ENCODE measurements at places on chromosomes 7 and 10.
A peak's percentile ranks its signal among the peaks of the same experiment; 100 is the strongest.

DNA sequence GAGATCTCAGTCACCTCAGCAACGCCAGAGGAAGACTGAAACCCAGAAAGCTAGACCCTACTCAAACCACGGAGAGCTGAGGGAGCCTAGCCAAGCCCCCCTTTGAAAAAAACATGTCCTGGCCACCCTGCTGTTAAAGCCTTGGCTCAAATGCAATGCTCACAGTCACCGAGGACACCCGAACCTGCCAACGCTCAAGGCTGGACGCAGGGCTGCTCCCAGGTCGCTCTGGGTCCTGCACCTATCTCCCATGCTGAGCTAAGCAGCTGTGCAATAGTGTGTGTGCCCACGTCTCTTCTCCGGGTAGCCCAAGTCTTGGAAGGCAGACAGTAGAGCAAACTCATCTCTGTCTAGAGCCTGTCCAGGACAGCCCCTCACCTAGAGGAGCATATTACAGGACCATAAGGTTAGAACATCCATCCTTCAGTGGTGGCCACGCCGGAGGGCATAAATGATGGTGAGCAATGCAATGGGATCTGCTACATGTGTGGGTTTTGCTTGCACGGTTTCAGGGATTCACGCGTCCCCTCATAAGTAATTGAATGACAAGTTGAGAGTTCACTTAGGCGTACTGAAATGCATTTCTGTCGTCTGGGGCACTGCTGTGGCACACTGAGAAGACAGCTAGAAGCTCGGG is 94.2 kb upstream of the DDC start:
- DNase-seq = no peak

DNA sequence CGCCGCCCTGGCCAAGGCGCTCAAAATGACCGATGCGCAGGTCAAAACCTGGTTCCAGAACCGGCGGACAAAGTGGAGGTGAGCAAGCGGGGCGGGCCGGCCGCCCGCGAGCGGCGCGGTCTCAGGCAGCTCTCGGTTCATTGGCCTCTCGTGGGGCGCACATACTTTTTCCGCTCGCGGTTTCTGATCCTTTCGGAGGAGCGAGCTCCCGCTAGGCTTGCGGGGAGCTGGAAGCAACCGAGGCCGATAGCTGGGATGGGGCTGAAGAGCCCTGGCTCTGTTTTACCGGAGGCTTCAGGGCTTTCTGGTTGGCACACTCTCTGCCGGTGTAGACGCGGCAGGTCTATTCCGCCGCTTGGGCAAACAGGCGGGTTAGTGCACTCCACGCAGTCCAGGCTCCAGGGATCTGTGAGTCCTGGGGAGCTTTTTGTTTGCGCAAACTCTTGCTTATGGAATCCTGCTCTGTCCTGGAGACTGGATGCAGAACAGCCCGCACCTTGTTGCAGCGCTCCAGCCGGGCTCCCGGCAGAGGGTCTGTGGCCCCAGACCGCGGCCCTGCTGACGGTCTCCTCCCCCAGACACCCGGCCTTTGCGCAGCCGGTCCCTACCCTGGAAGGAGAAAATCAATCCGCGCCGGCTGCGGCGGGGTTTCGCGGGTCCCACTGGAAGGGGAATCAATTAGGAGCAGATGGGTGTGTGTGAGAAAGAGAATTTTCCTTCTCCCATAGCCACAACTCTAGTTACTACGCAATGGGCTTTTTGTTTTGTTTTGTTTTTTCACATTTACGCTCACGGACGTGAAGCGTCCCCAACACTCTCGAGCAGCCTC is 3.4 kb downstream of the TLX1 start:
- DNase-seq = no peak

DNA sequence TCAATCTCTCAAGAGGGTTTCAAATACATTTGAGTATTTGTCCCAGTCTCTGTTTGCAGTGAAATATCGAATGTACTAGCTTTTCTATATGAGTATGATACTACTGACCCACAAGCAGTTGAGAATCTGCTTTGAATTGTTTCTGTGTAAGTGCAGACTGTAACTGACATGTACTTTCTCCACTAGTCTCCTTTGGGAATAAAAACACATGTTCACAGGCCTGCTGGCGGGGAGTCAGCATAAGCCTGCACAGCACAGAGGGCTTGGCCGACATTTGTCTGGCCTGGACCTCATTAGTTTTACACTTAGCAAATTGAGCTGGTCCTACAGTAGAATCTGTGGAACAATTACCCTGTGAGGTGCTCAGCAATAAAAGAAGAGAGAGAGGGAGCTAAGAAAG is 72.6 kb downstream of the ITGB8 start:
- DNase-seq = no peak

- peak; percentile 32 for DNase-seq
Observed at GRCh38 chr10:90911133-90912051, 9.5 kb downstream of the ANKRD1 start.

- no peak for DNase-seq
Observed at GRCh38 chr7:149800169-149800555, 26.8 kb upstream of the ZNF467 start.

- no peak for DNase-seq
Observed at GRCh38 chr7:94578614-94579013, 69.0 kb downstream of the CASD1 start.

- no peak for DNase-seq
Observed at GRCh38 chr10:97538411-97538810, 34.2 kb upstream of the ANKRD2 start.

GRCh38 chr7:39811161-39811614 is 138.9 kb upstream of the CDK13 start:
- DNase-seq = no peak

GRCh38 chr7:122413339-122413738 is 108.8 kb upstream of the FEZF1 start:
- DNase-seq = no peak

DNA sequence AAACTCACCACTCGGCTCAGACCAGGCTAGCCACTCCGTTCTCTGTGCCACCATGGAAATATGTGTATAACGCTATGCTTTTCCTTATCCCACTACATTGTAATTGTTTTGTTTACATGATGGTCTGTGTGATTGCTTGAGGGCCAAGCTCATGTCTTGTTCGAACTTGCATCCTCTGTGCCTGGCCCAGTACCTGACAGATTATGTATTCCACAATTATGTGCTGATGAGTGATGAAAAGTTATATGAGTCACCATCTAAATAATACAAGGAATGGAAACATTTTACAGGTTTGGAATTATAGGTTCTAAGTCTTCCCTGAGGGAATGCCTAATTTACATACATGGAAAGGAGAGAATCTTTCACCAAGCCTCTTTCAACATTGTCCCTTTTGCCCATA is 137.4 kb downstream of the C7orf25 start:
- DNase-seq = no peak

DNA sequence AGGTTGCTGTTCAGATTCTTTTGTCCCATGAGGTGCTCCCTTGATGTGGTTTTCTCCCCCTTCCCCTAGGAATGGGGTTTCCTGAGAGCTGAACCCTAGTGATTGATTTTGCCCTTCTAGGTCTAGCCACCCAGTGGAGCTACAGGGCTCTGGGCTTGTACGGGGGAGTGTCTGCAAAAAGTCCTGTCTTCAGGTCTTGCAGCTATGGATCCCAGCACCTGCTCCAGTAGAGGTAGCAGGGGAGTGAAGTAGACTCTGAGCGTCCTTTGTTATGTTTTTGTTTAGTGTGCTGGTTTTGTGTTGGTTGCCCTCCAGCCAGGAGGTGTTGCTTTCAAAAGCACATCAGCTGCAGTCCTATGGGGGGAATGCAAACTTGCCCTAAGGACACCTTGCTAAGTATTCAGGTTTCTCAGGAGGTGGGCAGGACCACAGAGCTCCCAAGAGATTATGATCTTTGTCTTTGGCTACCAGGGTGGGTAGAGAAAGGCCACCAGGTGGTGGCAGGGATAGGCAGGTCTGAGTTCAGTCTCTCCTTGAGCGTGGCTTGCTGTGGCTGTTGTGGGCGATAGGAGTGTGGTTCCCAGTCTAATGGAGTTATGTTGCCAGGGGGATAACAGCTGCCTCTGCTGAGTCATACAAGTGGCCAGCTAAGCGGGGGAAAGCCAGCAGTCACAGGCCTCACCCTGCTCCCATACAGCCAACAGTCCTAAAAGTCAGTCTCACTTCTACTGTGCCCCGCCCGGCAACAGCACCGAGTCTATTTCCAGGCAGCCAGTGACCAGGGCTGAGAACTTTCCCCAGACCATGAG is 92.4 kb upstream of the JCAD start:
- DNase-seq = no peak

- DNase-seq = no peak
Observed at GRCh38 chr10:63464402-63465292, 1.1 kb downstream of the JMJD1C start.

GRCh38 chr7:12637819-12638592 is 49.4 kb upstream of the ARL4A start:
- no peak for DNase-seq

- no peak for DNase-seq
Observed at GRCh38 chr10:47243356-47243755, 56.6 kb upstream of the GDF10 start.
